Fibroblast of lung (primary cell): ENCODE measurements at places on chromosomes 2 and 18. TPM values are rescaled to one million over a fixed set of nuclear protein-coding genes. Genes with fewer than 3 reads are reported as not detected.

The HOXD1 gene
- total RNA-seq: not detected in 2 replicates

The MROH2A gene
- total RNA-seq: not detected in 2 replicates

The ITGA6 gene
- total RNA-seq: 2.6 and 19.8 TPM in 2 replicates

The PAIP2B gene
- 1.2 and 1.5 TPM in 2 replicates for total RNA-seq

The SNED1 gene
- total RNA-seq: 39.5 and 53.2 TPM in 2 replicates

The SLC5A7 gene
- not detected in 2 replicates for total RNA-seq

The FOXI3 gene
- not detected in 2 replicates for total RNA-seq

The GAL3ST2 gene
- 0.17 TPM in 1 of 2 replicates, not detected in the other for total RNA-seq

The TMEM37 gene
- 0.99 and 2.6 TPM in 2 replicates for total RNA-seq

The UGT1A10 gene
- total RNA-seq: not detected in 2 replicates

The EFHD1 gene
- not detected in 2 replicates for total RNA-seq

The WNT10A gene
- not detected in 2 replicates for total RNA-seq

The CPLX4 gene
- not detected in 2 replicates for total RNA-seq

The KIAA2012 gene
- total RNA-seq: under 0.01 TPM in 1 of 2 replicates, not detected in the other

The ANKRD62 gene
- total RNA-seq: not detected in 2 replicates

The DTNA gene
- total RNA-seq: 28.2 and 38.8 TPM in 2 replicates
